ENCODE measurements at places on chromosomes 16 and 17.
A peak's percentile ranks its signal among the peaks of the same experiment; 100 is the strongest.

DNA sequence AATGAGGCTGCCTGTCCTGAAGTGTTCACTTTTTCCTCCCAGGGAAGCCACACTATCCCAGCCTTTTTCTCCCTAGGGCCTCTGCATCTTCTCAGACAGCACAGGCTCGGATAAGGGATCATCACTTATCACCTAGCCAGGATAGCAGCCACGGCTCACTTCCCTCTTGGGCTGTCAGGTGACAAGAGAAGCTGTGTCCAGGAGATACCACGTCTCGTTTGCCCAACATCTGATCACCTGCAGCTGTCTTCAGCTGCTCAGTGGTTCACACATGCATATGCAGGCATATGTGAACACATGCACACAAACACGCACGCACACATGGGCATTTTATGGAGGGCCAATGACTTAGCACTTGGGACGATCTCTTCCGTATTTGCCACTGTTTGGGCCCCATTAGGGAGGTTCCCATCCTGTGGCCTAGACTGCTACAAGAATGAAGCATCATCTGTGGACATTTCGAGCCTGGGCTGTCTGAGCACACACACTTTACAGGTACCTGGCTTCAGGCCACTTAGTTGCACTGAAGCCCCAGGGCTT lies 32.4 kb upstream of the ADORA2B start:
- DNase-seq, result no peak

GRCh38 chr16:75854152-75854551 lies 127.9 kb upstream of the CPHXL start:
- no peak for DNase-seq

GRCh38 chr16:77995843-77996455 lies 26.4 kb upstream of the CLEC3A start:
- no peak for DNase-seq

DNA sequence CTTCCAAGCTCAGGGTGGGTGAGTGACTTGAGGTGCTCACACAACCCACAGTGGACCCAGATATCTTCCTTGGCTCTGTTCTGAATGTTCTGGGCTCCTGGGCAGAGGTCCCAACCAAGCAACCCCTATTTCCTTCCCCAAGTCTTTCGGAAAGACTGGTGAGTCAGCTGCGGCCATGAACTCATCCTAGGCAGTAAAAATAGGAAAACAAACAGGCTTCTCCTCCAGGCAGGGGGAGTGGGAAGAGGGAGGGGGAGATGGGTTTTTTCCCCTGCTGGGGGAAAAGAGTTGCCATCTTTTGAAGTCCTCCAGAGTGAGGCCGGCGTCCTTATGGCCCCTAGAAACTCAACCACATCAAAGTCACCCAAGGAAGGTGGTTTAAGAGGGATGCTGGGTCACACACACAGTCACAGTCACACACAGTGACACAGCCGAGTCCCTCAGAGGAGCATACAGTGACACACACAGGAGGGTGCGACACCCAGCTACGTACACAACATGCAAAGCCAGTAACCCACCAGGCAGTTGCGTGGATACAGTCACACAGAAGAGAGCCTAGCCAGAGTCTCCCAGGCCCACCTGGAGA lies 16.0 kb upstream of the DLX4 start:
- no peak for DNase-seq

DNA sequence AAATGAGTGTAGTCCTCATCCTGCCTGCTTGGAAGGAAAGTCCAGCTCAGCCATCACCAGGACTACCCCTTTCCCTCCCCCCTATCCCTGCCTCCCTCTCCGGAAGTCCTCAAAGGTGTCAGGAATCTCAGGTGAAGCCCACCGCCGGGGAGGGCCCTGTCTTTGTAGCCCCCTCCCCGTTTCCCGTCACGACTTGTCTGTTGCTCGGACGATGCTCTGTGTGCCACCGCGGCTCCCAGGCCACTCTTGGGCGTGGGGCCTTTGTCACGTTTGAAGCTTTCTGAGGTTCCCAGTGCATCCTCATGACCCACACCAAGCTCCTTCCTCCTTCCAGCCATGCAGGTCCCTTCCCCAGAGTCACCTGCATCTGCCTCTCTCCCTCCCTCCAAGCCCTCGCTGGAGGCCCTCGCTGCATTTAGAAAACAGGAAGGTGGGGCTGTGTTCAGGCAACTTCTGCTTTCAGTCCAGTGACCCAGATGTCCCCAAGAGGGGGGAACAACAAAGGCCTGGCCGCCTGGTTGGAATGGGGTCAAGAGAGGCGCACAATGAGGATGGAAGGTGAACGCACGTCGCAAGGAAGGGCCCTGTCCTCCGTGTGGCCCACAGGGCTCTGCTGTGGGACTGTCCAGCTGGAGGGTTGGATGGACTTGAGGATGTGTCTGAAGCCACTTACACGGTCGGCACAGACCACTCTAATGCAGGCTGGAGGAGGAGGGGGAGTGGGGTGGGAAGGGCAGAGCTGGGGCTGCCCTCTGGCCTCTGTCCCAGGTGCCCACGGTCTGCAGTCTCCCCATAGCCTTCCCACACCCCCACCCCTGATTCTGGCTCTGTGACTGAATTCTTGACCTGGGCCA lies 59.9 kb downstream of the OR1D5 start:
- DNase-seq, result no peak

DNA sequence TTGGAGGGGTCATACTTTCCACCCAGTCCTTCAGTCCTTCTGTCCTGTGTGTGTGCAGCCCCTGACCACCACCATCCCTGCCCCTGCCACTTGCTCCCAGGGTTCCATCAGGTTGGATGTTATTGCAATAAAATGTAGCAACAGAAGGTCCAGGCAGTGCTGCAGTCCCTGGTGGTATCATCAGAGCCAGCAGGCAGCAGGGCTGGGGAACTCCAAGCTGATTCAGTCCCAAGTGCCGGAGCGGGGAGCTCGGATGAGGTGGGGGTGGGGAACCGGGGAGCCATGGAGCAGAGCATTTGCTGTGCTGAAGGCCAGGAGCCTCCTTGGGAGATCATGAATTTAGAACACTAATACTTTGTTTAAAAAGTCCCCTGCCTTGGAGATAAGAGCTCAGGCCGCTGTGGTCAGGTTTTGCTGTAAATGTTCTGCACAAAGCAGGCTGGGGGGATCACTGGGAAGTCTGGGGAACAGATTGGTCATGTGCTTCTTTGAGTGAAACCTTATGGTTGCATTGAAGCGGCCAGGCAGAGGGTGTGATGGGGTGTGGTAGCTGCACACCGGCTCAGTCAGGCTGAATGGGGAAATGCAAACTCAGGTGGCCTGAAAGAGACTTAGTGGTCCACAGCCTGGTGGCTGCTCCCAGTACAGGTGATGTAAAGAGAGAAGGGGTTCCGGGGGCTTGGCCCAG lies 225.9 kb downstream of the SEC14L1 start:
- no peak for DNase-seq

DNA sequence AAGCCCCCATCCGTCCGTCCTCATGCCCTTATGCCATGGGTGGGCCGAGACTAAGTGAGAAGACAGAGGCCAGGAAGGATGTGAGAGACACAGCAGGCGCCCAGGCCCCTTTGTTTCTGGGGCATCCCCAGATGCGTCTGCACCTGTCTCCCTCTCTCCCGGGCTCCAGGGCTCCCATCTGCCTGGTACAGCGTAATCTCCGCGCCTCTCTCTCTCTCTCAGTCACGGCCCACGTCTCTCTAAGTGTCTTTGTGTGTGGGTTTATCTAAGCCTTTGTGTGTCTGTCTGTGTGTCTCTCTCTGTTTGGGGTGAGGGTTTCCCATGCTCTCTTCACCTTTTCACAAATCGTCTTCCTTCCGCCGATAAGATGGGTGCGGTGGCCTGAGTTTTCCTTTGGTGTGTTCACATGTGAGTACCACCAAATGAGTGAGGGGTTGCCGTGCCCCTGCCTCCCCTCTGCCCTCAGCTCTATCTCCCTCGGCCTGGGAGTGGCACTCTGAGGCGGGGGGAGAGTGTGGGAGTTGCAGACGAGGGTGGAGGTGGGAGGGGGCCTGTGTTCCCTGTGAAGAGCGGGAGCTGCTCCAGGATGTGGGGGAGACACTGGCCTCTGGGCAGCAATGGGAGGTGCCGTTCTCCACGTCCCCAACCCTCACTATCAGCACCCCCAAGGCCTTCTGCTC lies 25.8 kb upstream of the ABCC3 start:
- no peak for DNase-seq

DNA sequence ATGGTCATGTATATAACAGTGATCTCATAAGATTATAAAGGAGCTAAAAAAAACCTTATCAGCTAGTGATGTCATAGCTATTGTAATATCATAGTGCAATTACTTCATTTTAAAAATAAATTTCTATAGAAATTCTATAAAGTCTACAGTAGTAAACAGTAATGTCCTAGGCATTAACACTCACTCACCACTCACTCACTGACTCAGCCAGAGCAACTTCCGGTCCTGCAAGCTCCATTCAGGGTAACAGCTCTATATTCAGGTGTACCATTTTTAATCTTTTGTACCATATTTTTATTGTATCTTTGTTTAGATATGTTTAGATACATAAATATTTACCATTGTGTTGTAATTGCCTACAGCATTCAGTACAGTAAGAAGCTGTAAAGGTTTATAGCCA lies 524.4 kb upstream of the CDH5 start:
- DNase-seq, result no peak

GRCh38 chr17:62668091-62668804 lies 40.8 kb downstream of the MRC2 start:
- DNase-seq, result no peak

DNA sequence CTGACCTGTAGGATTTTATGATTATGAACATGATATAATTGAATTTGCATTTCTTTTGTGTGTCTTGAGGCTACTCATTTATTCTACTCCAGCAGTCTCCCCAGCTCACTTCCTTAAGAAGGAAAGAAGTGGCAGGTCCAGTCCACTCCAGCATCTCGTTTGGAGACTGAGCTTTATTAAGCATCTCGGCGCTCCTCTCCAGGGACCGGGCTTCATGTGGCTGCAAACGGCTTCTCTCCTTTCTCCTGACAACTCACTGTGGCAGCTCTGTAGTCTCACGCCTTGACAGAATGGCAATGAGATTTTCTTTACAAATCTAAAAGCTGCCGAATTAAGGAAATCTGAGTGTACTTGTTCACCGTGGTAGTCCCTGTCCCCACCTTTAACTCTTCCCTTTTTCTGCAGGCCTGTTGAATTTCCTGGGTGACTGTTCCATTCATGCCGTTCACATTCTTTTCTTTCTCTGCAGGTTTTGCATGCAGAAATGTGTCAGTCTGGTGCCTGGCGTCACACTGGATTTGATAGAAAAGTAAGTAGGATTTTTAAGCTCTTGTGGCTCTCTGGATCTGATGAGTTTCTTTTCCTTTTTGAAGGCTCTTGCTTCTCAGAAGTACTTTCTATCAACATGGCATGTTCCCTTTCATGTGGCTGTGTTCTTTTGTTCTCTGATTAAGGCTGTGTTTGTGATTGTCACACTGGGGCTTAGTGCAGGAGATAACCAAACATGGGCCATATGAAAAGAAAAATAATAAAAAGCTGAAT lies 200.5 kb upstream of the CHMP6 start:
- DNase-seq, result no peak

DNA sequence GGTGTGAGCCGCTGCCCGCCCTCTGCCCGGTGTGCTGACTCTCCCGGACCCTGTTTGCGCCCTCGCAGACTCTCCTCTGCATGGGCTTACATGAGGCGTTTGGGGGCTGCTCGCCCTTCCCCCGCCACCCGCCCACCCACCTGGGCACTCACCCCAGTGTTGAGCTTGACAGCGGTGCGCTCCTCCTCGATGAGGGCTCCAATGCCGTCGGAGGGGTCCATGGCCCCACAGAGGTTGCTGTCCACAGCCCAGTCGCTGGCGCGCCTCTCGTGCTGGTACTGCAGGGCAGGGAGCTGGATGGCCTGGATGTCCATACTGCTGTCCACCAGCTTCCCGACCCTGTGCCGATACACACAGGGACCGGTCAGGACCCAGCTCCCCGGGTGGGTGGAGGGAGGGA lies 21.4 kb upstream of the RNPS1 start:
- DNase-seq, result no peak

GRCh38 chr17:73478768-73479424 lies 165.3 kb downstream of the SDK2 start:
- no peak for DNase-seq

DNA sequence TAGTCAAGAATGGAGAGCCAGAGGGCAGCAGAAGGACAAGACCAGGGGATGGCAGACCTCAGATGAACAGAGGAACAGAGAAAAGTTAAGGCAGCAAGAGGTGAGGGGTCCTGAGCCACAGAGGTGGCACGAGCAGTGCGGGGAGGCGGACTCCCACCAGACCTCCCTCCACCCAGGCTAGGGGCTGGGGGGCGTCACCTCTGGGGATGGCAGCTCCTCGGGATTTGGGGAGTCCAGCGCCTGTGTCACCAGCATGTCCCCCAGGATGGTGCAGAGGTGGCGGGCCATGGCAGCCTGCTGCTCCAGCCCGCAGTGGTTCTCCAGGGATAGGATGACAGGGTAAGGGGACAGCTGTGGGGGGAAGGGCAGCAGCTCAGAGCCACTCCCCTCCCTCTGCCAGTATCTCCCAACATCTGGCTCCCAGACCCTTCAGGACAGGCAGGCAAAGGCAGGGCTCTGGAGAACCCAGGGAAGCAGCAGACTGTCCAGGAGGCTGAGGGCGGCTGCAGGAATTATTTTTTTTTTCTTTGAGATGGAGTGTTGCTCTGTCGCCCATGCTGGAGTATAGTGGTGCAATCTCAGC lies 15.8 kb downstream of the PLCD3 start:
- no peak for DNase-seq

- no peak for DNase-seq
These were observed 415.7 kb upstream of the RBFOX1 start for GRCh38 chr16:6916946-6917345.

GRCh38 chr17:52024300-52024870 lies 134.1 kb downstream of the CA10 start:
- DNase-seq, result no peak

GRCh38 chr16:80824623-80825364 lies 20.4 kb upstream of the CDYL2 start:
- DNase-seq, result peak; percentile 59

- DNase-seq, result no peak
These were observed 9.8 kb upstream of the CMTM3 start for GRCh38 chr16:66594739-66595138.

DNA sequence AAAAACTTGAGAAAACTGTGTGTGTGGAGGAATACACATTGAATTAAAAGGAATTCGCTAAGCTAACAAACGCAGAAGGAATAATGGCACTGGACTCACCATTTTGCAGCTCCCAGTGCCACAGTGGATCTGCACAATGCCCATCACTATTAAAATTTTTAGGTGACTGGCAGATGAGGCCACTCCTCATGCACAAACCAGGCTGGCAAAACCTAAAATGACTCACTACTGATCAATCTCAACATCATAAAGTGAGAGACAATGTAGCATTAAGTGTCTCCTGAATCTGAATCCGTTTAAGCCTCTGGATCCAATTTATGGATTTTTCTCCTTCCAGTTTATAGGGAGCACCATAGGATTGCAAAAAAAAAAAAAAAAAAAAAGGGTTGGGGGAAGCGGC lies 20.6 kb downstream of the MYH10 start:
- DNase-seq, result no peak

DNA sequence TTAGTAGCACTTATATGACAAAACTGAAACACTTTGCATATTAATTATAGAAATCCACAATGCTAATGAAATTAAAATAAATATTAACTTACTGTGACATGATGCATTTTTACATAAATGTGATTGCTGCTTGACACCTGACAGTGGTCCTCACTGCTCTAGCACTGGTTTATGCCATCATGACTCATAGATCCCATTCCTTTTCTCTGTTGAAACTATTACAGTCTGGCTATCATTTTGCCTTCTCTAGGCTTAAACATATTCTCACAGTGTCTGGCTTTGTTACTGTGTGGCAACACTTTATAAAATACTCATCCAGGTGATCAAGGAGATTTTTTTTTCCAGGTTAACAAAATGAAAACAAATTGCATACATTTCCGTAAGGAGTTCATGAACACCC lies 108.0 kb downstream of the MRTFB start:
- no peak for DNase-seq
